T-helper 17 cell (primary cell): ENCODE measurements at places on chromosomes 7 and 10.

GRCh38 chr10:28906934-28907333, 229.6 kb downstream of the BAMBI start:
- H3K4me3 ChIP-seq, result no peak overlapping the region
- DNase-seq, result no peak
- H3K27ac ChIP-seq, result no peak overlapping the region
- H3K36me3 ChIP-seq, result no peaks in the 10 kb centered on the region

DNA sequence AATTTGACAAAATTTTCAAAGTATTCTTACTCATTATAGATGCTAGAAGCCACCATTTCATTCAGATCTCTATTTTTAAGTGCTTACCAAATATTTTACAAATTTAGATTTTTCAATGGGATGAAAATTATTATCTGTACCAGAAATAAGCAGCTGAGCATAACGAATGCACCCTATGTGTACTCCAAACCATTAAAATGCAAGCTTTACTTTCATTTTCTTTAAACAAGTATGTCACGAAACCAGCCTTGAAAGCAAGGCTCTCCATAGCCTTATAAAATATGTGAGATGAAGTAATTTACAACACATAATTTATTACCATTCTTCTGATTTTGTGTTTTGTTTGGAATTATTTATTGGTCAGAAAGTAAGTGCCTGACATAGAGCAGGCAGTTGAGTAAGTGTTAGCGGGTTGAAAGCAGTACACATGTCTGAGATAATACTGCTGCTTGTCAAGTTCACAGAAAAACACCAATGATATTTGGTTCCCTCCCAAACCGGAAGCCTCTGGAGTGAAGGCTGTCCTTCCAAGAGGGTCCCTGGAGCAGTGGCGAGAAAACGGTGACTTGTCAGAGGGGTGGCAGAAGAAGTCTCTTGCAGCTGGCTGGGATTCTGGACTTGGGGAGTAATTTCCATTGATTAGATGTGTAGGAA, 322.7 kb upstream of the PFKP start:
- DNase-seq, result no peak
- H3K4me3 ChIP-seq, result no peak overlapping the region
- peaks cover 12% of the 10 kb centered on the region for H3K27me3 ChIP-seq

DNA sequence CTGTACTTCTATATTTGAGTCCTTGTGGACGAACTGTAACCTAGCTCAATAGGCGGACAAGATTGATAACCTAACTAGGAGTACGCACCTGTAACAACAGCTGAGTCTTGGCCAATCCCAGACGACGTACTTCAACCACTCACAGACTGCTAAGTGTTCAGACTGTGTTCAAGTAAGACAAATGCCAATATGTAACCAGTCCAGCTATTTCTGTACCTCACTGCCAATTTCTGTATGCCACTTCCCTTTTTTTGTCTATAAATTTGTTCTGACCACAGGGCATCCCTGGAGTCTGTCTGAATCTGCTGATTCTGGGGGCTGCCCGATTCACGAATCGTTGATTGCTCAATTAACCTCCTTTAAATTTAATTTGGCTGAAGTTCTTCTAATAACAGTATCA, 32.2 kb downstream of the HACD1 start:
- no peak for DNase-seq
- no peak overlapping the region for H3K4me3 ChIP-seq
- H3K36me3 ChIP-seq, result peaks cover 2% of the 10 kb centered on the region
- H3K27ac ChIP-seq, result no peak overlapping the region
- H3K27me3 ChIP-seq, result peaks cover 10% of the 10 kb centered on the region

DNA sequence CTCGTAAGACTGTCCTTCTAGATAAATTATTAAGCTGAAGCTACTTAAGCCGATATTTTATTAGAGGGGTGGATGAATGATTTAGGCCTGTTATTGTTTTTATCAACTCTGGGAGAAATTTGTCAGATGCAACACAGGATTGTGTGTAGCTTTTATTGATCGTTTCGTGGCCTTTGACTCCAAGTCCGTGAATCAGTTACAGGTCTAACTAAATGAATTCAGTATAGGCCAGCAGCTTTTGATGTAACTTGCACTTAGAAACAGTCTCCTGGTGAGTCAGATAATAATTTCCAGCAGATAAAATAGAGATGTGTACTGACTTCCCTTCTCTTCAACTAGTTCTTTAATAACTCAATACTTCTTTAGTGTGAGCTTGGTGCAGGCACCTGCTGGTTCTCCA, 341.7 kb upstream of the SMIM30 start:
- H3K27me3 ChIP-seq, result peaks cover 4% of the 10 kb centered on the region
- H3K4me1 ChIP-seq, result no peaks in the 10 kb centered on the region
- no peak overlapping the region for H3K4me3 ChIP-seq
- H3K27ac ChIP-seq, result no peak overlapping the region

DNA sequence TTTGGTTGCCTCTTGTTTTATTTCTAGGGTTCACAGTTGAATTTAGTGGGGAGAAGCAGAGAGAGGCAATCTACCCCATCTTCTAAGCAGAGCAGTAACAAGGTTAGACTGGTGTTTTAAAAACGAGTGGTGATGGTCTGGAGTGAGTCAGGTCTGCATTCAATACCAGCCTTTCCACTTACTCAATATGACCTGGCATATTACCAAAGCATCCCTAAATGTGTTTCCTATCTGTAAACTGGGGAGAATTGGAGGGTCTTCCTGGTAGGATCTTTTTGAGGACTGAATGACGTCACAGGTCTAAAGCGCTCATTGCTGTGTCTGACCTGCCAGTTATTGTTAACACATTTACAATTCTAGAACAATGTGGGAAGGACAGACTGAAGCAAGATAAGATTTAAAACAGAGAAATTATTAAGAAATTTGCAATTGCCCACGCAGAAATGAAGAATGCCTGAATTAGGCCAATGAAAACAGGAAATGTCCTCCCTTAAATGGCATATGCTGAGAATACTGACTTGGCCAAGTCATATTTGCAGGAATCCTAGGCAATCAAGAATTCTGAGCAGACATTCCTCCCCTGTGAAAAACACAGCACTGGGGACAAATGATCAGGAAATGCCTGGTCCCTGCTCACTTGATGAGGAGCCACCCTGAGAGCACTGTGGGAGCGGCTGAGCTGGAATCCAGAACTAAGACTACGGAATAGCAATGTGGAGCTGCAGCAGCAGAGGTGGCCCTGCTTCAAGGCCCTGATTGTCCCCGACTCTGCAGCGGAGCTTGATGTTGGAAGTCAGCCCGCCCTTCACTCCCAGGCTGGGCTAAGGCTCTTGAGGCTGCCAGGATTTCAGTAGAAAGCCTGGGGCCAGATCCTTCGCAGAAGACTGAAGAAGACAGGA, 184.5 kb upstream of the CXCL12 start:
- no peaks in the 10 kb centered on the region for H3K27me3 ChIP-seq
- H3K4me1 ChIP-seq, result no peaks in the 10 kb centered on the region
- DNase-seq, result no peak
- no peak overlapping the region for H3K4me3 ChIP-seq
- H3K27ac ChIP-seq, result no peak overlapping the region

DNA sequence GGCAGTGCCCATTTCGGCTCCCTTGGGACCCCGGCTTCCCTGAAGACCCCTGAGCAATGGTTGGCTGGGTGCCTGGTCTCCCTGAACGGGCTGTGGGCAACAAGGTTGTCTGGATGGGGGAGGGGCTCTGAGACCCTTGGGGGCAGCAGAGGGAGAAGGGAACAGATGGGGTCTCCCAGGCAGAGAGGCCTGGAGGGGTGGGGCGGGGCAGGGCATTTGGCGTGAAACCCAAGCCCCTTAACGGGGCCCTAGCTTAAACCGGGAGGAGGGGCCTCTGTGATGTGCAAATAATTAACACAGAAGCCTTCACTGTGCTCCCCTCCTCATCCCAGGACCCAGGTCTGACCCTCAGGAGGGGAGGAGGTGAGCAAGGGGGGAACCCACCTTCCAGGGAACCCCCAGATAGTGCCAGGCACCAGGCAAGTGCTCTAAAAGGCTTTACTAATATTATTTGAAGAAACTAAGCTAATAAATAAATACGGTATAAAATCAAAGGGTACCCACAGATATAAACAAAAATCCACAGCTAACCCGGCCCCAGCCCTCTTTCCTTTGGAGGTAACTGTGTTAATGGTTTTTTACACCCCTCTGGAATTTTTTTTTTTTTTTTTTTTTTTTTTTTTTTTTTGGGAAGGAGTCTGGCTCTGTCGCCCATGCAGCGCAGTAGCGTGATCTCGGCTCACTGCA, 170.8 kb downstream of the RNF216 start:
- no peaks in the 10 kb centered on the region for H3K36me3 ChIP-seq
- H3K4me3 ChIP-seq, result no peak overlapping the region
- peaks cover 2% of the 10 kb centered on the region for H3K4me1 ChIP-seq
- H3K27ac ChIP-seq, result no peak overlapping the region
- no peaks in the 10 kb centered on the region for H3K27me3 ChIP-seq

DNA sequence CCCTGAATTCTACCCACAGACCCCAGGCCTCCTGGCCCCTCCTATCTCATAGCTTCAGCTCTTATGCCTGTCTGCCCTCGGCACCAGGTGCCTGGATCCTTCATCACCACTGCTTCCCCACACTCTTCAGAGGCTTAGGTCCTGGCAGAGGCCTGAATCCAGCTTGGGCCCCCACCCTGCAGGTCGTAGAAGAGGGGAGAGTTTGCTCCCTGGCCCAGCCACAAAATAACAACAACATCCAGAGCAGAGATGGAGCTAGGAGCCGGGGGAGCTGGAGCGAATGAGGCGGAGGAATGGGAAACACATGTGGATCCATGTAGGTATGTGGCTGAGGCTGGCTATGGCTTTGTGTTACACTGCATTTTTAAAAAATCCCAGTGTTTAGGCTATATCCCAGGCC, 7.8 kb upstream of the OPN4 start:
- no peak overlapping the region for H3K4me3 ChIP-seq
- no peaks in the 10 kb centered on the region for H3K36me3 ChIP-seq
- no peak for DNase-seq
- peaks cover 6% of the 10 kb centered on the region for H3K27me3 ChIP-seq
- H3K27ac ChIP-seq, result no peak overlapping the region

GRCh38 chr10:83954193-83954799, 185.0 kb upstream of the GHITM start:
- no peaks in the 10 kb centered on the region for H3K4me1 ChIP-seq
- H3K4me3 ChIP-seq, result no peak overlapping the region
- peaks cover 16% of the 10 kb centered on the region for H3K27me3 ChIP-seq
